ENCODE measurements at places on chromosomes 2 and 18.

DNA sequence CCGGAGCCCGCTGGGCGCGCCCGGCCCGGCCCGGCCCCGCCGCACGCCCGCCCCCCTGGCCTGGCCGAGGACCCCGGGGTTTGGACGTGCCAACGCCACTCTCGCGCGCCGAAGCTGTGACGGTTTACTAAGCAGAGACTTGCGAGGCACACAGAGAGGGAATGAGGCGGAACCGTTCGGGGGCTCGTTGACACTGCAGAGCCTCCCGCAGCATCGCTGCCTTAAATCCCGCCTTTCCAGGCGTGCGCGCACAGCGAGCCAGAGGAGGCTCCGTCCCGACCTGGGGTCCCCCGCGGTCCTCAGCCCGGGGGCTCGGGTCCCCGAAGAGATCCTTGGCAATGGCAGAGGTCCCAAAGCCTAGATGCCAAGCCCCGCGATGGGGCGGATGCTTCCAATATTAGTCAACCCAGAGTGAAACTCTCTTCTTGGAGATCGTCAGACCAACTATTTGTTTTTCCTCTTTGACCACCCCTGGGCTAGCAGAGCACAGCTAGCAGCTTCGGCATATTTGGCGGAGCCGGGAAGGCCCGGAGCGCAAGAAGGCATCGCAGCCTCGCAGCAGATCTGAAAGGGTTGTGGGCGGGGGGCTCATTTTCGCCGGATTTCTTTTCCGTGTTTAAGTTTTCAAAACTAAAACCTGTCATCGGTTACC lies at the start of gene ZNF385B:
TSS of gene ZNF385B (minus strand) at position 197 of the 652 bp plus-strand sequence.
- DNase-seq, result no peak

DNA sequence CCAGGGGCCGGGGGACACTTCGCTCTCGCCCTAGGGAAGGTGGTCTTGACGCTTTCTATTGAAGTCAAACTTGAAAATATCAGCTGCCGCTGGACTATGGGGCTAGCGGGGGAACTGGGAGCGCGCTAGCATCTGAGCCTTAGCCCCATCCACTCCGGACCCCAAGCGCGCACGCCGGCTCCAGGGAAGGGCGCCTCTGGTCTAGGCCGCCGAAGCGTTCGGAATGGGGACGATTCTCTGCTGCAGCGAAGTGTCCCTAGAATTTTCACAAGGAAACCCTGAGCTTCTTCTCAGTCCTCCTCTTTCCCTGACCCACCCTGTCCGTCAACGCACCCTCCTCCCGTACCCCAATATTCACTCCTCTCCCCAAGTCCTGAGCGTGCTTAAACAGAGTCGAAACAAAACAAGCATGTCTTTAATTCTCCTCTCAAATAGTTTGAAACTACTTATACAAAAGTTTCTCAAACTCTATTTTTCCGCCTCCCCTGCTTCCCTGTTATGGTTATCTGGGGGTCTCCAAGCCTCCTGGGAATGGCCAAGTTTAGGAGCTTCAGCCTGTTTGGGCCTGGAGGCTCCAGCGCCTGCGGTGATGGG lies 5.0 kb downstream of the RAX start:
- no peak for DNase-seq

- DNase-seq, result no peak
Observed at GRCh38 chr2:160538559-160539355, 45.1 kb upstream of the RBMS1 start.

- DNase-seq, result no peak
Observed at GRCh38 chr2:190714958-190715357, 66.1 kb downstream of the NAB1 start.

DNA sequence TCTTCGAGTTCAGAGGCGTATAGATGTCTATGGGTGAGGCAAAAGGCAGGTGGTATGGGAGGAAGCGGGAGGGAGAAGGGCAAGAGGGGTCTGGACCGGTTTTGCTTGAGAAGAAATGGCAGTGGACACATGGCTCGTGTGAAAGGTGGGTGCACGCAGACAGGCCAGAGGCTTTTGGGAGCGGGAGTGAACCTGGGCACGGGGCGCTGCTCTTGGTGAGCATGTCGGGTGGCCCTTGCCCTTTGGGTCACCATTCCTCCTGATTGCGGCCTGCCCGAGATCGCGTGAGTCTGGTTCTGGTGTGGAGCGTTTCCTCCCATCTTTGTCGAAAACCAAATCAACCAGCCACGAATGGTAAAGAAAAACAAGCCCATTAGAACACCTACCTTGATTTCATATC lies 12.6 kb downstream of the LDLRAD4 start:
- no peak for DNase-seq

GRCh38 chr2:199862788-199863187 lies 11.8 kb upstream of the FTCDNL1 start:
- no peak for DNase-seq
